Choroid plexus epithelial cell (primary cell): ENCODE measurements at places on chromosomes 13 and 19.

DNA sequence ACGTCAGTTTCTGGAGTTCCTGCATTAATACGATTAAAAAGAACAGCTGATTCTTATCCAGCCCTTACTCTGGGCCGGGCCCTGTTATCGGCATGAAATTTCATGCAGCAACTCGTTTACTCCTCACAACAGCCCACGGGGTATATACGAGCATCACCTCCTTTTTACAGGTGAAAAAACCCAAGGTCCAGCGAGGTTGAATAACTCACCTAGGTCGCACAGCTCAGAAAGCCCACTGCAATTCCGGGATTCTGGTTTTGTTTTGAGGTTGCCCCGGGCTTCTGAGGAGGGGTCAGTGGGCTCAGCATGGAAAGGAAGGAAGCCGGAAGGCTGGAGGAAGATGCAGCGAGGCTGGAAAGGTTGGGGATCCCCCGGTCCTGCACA is 577 bp upstream of the ACP7 start:
- DNase-seq, result no peak

- DNase-seq, result no peak
Measured at GRCh38 chr19:35710784-35711723, 6.7 kb downstream of the ZBTB32 start.

- peak; percentile 14 for DNase-seq
Measured at GRCh38 chr13:36190771-36191170, 23.6 kb downstream of the SOHLH2 start.

DNA sequence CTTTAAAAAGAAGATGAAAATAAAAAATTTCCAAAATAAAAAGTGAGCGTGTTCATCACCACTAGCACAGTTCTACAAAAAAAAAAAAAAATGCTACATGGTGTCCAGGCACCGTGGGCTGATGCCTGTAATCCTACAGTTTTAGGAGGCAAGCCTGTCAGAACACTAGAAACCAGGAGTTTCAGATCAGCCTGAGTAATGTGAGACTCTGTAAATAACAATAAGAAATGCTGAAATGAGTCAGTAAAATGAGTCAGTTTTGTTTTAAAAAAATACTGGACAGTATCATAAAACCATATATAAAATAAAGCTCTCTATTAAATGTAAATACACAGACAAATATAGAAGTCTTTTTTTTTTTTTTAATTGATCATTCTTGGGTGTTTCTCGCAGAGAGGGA is 30.0 kb downstream of the ZNF91 start:
- no peak for DNase-seq

DNA sequence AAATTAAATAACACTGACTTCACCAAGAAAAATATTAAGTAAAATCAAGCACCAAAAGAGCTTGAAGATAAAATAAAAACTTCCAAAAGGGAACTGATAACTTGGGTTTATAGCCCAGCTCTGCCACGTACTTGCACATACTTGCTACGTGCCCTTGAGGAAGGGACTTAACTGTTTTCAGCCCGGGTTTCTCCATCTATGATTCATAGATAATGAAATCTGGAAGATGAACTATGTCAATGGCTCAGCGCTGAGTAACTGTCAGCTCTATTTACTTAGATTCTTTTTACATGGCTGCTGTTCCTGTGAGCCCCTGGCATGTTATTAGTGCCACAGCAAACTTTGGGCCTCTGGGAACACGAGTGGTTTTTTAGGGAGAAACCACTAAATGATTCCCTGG is 9.6 kb upstream of the ZC3H13 start:
- DNase-seq, result peak; percentile 60

GRCh38 chr19:14632286-14632685 is 42.4 kb downstream of the ADGRE3 start:
- DNase-seq, result peak; percentile 40

DNA sequence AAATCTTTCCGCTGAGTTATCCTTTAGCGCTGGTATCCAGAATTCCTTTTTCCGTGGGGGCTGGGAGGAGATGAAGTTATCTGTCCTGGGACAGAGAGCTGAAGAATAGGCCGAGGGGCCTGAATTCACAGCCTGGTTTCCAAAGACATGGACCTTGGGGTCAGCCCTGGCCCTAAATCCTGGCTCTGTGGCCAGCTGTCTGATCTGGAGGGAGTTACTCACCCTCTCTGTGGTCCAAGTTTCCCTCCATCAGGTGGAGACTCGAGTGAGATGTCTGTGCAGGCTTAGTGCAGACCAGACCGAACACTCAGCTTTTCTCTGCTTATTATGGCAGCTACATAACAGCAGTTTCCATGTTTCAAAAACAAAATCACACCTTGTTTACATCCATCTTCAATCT is 59.6 kb downstream of the CDADC1 start:
- DNase-seq, result no peak

DNA sequence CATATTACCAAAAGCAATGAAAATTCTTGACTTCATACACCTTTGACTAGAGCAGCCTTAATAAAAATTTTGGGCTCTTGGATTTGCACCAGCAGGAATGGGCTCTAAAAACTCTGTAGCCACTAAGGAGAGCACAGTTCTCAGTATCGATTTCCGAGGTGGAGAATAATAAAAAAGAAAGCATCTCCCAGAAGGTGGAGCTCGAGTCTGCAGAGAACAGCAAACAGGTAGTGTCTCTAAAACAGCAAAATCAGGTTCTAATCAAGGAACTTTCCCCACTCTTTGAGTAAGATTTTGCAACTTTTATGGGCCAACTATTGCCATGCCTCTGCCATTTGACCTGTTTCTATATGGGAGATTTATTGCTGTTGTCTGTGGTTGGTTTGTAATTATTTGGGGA is 258.7 kb upstream of the GPC6 start:
- peak; percentile 31 for DNase-seq

- DNase-seq, result no peak
Measured at GRCh38 chr19:51365965-51366388, at the start of gene ETFB. Gene ETFB (minus strand): TSS chr19:51366388. CDS start chr19:51366326, 62 bp downstream.

GRCh38 chr19:45045671-45046353 is 7.0 kb downstream of the CLASRP start:
- no peak for DNase-seq

DNA sequence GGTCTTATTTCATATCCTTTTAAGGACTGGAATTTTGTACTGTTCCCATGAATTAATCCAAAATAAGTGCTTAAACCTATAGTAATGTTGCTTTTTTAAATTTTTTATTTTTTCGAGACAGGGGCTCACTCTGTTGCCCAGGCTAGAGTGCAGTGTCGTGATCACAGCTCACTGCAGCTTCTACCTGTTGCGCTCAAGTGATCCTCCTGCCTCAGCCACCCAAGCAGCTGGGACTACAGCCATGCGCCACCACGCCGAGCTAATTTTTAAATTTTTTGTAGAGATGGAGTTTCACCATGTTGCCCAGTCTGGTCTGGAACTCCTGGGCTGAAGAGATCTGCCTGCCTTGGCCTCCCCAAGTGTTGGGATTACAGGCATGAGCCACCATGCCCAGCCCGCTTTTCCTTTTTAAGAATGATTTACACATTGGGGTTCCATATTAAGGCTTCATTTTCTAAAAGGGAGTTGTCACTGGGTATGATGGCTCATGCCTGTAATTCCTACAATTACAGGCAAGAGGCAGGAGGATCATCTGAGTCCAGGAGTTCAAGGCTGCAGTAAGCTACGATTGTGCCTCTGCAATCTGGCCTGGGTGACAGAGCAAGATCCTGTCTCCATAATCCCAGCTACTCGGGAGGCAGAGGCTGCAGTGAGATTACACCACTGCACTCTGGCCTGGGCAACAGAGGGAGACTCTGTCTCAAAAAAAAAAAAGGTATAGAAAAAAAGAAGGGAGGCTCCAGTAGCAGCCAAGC is 28.3 kb upstream of the AKT2 start:
- DNase-seq, result no peak

GRCh38 chr13:20401531-20401930 is 124.1 kb downstream of the CRYL1 start:
- no peak for DNase-seq

DNA sequence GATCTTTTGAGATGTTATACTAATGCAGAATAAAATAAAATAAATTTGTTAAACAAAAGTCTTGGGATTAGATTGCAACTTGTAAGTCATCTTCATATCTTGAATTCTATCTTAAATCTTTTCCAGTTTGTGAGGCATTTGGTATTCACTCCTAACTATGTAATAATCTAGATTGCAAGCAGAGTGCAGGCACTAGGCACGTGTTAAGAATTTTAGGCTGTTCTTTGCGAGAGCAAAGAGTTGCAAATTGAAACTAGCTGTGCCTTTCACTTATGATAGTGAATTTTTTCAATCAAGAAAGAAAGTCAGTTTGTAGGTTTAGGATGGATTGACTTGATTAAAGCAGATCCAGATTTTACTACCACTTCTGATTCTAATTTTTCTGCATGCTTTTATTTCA is 264.1 kb upstream of the SPRY2 start:
- no peak for DNase-seq

DNA sequence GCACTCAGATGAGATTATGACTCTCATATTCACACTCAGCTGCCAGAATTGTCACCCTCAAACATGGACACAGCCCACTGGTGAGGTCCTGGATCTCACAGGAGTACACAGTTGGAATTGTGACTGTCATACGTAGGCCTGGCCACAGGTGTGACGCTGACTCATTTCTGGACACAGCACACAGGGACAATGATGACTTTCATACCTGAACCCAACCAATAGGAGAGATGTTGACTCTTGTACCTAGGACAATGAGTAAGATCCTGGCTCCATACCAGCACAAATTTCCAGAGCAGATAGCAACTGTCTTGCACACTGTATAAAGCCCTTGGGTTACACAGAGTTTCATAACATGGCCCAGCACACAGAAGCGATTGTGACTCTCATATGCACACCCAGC is 46.4 kb downstream of the ZNF85 start:
- no peak for DNase-seq

DNA sequence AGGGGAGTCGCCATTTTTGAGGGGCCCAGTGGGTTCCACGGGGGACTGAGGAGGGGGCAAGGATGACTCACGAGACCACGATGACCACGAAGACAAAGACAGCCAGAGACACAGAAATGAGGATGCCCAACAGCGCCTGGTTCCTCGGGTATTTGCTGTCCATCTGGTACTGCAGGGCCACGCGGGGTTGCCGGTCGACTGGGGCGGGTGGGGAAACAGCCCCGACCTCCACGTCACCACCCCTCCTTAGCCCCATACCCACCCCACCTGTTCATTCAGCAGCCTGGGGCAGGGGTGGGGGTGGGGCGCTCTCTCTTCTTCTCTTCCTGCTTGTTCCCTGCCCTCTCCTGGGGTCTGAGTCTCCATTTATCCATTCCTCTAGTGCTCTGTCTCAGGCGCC is 8.6 kb downstream of the IZUMO2 start:
- no peak for DNase-seq

DNA sequence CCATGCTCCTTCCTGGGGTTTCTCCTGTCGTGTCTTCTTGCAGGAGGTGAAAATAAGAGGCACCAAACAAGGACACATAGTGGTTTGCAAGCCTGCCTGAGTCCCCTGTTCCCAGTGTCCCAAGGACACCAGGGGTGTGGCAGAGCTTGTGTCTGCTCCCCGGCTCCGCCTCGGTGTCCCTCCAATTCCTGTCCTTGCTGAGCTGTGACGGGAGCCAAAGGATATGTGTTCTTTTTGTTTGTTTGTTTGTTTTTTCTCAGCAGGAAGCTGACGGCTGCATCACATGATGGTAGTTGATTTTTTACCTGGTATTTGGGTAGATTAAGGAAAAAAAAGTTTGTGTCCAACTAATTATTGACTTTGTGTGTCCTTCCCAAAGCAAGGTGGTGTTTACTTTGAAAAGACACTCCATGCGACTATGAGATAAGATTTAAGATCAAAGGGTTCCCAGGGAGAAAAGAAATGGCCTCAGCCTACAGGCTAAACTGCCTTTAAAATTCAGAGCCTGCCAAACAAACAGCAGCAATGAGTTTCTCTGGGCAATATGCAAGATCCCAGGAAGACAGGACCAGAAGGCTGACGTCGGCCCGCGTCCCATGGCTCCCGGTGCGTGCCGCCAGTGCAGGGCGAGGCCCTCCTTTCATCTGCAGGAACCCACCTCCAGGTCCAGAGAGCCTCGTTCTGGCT is 50.8 kb upstream of the XPO4 start:
- no peak for DNase-seq

- DNase-seq, result no peak
Measured at GRCh38 chr13:113283904-113284303, 13.1 kb upstream of the LAMP1 start.

DNA sequence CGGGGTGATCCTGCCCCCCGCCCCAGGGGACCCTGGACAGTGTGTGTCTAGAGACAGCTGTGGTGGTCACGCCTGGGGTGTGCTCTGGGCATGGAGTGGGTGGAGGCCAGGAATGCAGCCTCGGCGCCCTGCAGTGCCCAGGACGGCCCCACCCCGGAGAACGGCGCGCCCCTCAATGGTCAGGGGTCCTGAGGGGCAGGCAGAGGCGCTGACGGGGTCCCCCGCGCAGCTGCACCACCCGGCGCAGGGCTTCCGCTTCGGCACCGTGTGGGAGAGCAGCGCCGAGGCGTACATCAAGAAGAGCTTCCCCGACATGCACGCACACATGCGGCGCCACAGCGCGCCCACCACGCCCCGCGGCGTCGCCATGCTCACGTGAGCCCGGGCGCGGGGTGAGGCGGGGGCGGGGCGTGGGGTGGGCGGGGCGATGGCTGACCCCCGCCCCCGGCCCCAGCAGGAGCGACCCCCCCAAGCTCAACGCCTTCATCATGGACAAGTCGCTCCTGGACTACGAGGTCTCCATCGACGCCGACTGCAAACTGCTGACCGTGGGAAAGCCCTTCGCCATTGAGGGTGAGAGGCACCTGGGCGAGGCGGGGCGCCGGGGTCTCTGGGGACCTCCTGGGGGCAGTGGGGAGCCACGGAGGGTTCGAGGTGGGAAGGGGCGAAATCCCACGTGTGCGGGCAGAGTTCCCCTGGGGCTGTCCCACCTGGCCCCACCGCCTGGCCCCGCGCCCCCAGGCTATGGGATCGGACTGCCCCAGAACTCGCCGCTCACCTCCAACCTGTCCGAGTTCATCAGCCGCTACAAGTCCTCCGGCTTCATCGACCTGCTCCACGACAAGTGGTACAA is 7.4 kb downstream of the GRIN3B start:
- DNase-seq, result no peak

DNA sequence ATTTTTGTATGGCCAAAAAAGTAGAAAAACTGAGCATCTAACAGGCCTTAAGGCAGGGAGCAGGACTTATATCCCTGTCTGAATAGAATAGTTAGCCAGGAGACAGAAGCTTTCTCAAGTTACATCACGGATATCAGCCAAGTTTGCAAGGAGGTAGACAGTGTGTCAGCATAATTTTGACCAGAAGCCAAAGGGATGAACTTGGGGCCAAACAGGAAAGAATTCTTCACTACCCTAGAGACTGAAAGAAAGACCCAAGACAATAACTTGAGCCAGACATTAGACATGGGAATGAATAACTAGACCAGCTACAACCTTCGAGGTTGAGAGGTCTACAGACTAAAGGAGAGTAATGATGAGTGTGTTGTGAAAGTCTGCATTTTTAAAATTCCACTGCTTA is 48.1 kb upstream of the PCDH9 start:
- peak; percentile 99 for DNase-seq

DNA sequence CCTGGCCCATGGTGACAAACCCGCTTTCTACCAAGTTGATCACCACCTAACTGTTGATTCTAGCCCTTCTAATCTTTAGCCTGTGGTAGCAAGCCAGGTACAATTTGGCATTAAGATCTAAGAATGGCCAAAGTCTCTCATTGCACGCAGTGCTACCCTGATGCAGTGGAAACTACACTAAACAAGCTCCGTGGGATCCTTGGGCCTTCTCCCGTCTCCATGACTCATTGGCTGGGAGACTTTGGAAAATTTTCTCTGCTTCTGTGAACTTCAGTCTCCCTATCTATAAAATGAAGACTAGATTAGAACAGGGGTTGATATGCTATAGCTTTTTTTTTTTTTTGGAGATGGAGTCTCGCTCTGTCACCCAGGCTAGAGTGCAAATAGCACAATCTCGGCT is 223.0 kb downstream of the TSHZ3 start:
- DNase-seq, result no peak

GRCh38 chr19:3065675-3066357 is 3.5 kb upstream of the TLE5 start:
- no peak for DNase-seq
